ENCODE measurements at places on chromosomes 5 and 9.
A peak's percentile ranks its signal among the peaks of the same experiment; 100 is the strongest.

DNA sequence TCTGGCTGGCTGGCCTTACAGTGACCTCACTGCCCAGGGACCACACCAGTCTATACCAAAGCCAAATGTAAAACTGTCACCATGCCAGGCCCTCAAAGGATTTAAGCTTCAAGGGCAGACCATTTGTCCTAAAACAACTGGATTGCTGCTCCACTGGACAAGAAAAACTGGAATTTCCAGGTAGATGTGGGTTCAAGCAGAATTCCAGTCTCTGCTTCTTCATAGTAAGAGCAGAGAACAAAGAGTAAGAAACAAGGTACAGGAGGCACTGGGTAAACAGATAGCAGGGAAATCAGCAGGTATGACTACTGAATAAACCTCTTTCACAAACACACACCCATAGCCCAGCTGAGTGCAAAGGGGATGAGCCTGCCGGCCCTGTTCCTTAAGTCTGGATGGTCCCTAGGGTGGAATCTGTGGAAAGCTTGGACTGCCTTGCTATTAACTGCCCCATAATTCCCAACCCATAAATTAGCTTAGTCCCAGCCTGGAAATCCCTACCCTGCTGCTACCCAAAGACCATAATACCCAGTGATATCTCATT is 5.5 kb downstream of the B4GALT1 start:
- no peak for DNase-seq

GRCh38 chr5:94640176-94640575 is 21.7 kb downstream of the SLF1 start:
- DNase-seq: no peak

DNA sequence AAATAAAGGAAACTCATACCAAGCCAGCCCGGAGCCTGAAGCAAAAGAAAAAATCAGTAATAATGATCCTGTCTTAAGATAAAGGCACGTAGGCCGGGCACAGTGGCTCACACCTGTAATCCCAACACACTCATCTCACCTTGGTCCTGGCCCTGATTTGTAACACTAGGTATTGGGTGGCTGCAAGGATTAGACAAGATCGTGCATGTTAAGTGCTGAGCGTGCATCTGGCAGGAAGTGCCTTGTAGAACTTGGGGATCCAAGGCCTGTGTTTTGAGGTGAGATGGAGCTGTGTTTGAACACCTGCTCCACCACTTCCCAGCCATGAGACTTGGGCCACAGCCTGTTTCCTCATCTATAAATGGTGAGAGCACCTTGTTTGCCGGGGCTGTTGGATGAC is 41.5 kb downstream of the SPRY4 start:
- no peak for DNase-seq

- DNase-seq: no peak
Observed at GRCh38 chr5:8291641-8292040, 422.7 kb downstream of the MTRR start.

GRCh38 chr5:140005145-140005591 is 37.9 kb downstream of the NRG2 start:
- no peak for DNase-seq

GRCh38 chr5:35202319-35203111 is 27.8 kb downstream of the PRLR start:
- DNase-seq: peak; percentile 19

DNA sequence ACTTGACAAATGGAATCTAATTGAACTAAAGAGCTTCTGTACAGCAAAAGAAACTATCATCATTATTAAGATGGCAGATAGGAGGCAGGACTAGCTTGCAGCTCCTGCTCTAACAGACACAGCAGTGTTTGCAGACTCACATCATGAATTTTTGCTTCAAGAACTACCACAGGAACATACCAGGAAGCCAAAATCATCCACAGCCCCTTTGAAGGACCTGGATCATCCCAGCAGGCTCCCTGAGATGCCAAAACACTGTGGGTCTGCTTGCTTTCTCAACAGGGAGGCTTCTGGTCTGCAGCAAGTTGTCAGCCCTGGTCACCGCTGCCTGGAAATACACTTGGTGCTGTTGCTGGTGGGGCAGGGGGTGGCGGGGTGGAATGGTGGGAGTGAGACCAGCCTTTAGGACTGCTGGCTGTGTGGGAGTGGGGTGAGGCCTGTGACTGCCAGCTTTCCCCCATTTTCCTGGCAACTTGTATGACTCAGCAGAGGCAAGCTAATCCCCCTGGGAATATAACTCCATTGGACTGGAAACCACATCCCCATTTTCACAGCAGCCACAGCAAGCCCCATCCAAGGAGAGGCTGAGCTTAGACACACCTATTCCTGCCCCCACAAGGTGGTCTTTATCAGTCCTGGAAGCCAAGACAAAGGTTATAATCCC is 533.8 kb upstream of the CYLC2 start:
- DNase-seq: no peak

DNA sequence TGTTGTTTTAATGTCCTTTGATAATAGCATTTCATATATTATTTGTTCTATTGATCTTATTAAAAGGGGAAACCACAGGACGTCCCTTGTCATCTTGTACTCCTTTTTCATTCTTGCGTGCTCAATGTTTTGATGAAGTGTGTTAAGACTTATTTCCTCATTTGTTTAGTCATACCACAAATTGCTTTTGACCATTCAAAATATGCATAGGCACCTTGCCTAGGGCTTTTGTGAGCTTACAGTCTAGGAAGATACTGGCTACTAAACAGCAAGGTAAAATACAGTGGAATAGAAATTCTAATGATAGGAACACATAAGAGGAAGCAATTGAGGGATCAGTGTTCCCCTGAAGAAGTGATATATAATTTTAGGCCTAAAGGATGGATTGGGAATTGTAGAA is 190.3 kb downstream of the WDR70 start:
- DNase-seq: no peak

- DNase-seq: no peak
Observed at GRCh38 chr5:169369130-169369529, 68.2 kb upstream of the SLIT3 start.

- no peak for DNase-seq
Observed at GRCh38 chr5:96790961-96791504, 16.7 kb downstream of the ERAP1 start.

GRCh38 chr5:165031371-165031770 is 1526.0 kb downstream of the MAT2B start:
- DNase-seq: no peak

GRCh38 chr5:68345171-68345570 is 129.6 kb downstream of the PIK3R1 start:
- DNase-seq: no peak

DNA sequence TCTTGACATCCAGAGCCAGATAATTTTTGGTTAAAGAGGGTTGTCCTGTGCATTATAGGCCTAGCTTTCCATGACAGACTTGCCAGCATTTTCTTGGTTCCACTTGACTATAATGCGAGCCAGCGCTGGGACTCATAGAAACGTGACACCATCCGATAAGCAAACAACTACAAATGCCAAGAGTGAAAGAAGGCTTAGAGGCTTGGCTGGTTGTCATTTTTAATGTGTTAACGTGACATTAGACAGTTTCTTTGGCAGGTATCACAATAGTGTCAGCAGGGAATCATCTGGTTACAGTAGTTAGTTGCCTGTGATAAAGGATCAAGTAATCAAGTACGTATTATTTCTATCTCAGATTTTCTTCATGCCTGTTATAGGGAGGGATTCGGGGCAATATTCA is 20.0 kb upstream of the LIFR start:
- DNase-seq: no peak

GRCh38 chr5:108730617-108731340 is 16.9 kb upstream of the FER start:
- DNase-seq: no peak

- no peak for DNase-seq
Observed at GRCh38 chr5:135739383-135739981, 95.0 kb upstream of the SLC25A48 start.

DNA sequence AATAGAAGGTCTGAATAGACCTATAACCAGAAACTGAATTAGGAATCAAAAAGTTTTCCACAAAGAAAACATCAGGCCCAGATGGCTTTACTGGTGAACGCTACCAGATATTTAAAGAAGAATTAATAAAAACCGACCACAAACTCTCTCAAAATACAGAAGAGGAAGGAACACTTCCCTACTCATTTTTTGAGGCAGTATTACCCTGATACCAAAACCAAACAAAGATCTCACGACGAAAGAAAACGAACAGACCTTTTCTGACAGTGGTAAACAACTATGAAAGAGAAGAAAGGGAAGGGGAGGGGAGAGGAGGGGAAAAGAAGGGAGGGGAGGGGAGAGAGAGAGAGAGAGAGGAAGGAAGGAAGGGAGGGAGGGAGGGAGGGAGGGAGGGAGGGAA is 13.5 kb downstream of the B4GALT1 start:
- DNase-seq: no peak

GRCh38 chr5:78467752-78468357 is 107.4 kb downstream of the SCAMP1 start:
- no peak for DNase-seq

DNA sequence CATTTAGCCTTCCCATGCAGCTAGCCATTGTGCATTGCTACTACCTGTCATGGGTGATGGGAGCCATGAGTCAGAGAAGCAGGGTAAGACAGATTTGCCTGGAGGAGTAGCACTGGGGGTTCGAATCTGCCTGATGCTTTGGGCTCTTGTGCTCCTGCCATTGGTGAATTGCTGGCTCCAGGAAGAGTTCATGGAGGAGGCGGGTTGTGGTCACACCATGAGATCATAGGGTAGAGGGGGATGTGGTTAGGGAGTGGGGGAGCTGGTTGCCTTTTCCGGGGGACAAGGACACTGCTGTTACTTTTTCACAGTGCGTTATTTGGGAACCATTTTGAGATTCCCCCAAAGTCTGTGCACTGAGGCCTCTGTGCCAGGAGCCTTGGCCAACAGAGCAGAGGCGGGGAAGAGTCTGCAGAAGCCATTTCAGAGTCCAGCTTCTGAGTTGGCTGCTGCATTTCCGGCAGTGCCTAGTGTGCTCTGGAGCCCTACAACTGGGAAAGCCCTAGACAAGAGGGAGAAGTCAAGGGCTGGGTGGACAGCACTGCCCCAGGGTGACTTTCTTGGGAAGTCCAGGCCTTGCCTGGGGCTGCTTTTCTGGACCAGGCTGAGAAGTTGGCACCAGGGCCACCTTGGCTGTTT is 6.2 kb downstream of the ANGPTL2 start:
- DNase-seq: no peak

DNA sequence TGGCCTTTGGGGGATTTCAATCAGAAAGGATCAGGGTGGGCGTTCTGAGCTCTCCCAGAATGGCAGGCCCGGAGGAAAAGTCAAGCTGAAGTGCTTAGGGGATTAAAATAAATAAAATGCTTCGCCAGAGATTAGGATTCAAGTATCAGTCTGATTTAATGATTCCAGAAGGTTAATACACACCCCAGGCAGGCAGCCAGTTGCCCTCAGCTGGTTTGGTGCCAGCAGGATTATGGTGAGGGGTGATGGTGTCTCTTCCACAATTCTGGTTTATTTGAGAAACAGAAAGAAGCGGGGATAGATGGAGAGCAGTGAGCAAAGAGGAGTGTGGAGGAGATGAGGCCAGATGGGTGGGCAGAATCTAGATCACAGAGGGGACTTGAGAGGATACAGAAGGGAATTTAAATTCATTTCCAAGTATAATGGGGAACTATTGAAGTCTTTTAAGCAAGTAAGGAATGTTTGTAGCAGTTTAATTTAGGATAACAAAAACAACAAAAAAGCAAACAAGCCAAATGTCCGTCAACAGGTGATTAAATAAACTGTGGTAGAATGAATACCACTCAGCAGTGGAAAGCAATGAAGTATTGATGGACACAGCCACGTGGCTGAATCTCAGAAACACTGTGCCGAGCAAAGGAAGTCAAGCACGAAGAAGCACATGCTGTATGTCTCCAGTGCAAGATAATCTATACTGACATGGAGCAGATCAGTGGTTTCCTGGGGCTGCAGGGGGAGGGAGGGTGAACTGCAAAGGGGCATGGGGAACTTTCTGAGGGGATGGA is 297.7 kb downstream of the MSX2 start:
- no peak for DNase-seq

GRCh38 chr9:77819657-77820056 is 171.5 kb upstream of the GNA14 start:
- no peak for DNase-seq

DNA sequence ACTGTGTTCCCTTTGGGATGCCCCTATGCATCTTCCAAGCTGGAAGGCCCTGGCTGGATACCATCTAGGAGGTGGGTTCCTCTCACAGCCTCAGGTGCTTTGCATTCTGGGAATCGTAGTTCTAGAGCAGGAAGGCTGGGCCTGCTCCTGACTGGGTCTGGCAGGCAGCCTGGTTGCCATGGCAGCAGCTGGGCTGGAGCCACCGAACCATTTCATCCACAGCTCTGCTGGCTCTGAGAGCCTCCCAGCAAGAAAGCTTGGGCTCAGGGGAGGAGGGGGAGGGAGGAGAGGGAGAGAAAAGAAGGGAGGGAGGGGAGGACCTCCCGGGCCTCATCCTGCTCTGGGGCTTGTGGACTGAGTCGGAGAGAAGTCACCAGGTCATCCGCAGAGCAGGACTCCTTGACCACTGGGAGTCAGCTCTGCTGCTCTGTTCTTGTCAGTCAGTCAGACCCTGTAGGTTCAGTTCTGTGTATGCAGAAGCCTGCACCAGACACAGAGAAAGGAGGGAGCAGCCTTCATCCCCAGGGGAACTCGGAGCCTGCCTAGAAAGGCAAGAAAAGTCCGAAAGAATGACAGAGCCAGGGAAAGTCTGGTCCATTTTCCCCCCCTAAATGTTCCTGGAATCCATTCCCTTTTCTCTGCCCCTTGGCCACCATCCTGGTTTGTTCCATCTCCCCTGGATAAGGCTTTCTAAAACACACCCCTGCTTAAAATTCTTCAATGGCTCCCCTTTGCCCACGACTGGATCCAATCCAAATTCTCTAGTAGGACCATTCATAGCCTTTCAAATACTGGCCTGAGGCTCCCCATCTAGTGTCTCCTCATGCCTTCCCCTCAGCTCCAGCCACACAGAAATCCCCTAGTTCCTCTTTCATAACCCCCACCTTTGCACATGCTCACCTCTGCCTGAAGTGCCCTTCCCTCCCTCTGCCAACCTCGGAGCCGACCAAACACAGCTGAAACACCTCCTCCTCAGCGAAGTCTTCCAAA is 65.4 kb upstream of the ARAP3 start:
- no peak for DNase-seq

DNA sequence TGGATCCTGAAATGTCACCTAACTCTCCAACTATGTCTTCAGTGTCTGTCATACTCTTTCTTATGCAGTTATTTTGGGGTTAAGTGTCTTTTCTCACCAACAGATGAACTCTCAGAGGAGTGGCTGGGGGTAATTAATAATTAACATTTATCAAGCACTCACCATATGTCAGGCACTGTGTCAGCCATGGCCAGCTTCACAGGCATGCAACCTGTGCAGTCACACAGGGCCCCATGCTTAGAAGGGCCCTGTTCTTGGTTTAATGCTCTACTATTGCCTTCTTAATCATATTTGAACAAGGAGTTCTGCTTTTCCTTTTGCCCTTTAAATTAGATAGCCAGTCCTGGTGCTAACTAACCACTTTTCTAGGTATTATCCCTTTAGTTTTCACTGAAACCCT is 3.4 kb upstream of the GRPEL2 start:
- no peak for DNase-seq

- no peak for DNase-seq
Observed at GRCh38 chr9:69171049-69171448, 3.0 kb upstream of the TJP2 start.

GRCh38 chr5:1564182-1564748 is 40.5 kb upstream of the LPCAT1 start:
- no peak for DNase-seq
